ENCODE measurements at places on chromosomes 11 and 22.
A peak's percentile ranks its signal among the peaks of the same experiment; 100 is the strongest.

DNA sequence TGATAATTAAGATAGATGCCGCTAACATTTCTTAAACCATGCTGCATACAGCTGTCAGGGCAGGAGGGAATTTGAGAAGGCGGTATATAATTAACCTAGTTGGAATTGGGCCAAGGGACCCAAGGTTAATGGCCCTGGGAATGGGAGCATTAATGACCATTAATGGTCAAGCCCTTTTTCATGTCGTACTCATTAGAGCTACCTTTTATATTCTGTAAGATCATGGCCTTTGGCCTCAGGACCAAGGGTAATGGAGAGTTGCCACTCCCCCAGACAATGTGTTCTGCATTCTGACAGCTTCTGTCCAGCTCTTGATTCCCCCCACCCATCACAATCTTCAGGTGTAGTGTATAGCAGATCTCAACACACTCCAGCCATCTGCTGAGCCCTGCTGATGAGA, 111.6 kb downstream of the NTM start:
- DNase-seq = no peak

DNA sequence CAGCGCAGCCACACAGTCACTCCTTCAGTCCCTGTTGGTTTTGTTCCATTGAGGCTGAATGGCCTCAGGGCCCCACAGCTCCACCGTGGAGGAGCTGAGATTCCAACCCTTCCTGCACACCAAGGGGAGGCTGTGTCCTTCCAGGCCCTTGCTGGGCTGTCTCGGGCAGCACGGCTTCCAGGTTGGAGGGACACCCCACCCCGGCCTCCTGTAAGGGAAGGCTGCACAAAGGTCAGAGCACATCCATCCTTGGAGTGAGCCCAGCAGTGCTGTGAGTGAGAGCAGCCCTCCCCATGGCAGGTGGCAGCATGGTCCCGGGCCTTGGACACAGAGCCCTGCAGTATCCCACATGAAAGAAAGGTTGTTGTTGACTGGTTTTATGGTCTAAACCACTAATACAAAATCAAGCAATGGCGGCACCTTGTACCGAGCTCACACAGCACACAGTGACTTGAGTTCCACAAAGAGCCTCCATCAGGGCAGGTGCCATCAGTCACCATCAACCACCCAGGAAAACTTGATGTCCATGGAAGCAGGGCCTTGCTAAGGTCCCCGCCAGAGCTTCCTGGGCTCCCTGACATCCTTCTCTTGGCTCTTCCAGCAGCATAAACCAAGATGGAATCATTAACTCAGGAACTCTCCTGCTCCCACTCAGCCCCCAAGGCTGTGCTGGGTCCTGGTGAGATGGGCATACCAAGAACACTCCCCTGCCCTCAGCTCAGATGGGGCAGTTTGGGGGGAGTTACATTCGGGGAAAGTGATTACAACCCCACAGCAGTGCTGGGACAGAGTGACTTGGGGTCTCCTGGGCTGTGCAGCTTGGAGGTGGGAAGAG, 1500.4 kb downstream of the TBC1D22A start:
- DNase-seq = no peak

GRCh38 chr22:21962655-21962949, 10.0 kb upstream of the PPM1F start:
- DNase-seq = no peak

GRCh38 chr22:26269572-26269971, 100.3 kb downstream of the SEZ6L start:
- DNase-seq = no peak

DNA sequence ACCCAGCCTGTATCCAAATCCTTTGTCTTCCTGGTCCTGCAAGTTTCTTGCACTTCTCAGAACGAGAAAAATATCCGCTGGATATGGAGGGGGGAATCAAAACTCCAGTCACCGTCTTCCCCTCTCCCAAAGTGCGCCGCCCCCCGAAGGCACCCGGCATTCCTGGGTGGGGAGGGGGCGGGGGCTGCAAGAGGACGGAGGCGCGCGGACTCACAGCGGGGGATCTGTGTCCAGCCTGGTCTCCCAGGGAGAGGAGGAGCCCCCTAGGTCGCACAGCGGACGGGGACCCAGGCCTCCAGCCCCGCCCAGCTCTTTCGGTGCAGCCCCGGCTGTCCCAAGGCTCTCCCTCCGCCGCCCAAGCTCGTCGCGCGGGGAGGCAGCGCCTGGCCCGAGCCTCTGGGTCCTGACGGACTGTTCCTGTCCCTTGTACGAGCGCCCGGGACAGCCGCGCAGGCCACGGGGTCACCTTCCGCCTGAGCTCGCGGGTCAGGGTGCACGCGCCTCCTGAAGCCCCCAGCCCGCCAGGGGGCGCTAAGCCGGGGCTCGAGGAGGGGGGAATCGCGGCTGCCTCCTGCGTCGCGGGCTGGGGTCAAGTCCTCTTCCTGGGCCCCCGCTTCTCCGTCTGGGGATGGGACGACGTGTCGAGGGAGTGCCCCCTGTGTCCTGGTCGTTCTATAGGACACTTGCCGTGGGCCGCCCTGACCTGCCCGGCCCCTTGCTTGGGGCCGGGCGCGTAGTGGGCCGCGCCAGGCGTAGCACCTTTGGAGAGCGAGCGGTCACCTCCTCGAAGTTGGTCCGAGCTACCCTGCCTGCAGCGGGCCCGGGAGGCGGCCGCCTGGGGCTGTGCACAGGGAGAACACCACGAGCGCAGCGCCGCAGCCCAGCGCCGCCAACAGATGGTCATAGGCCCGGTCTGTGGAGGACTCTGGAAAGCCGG, 2.4 kb upstream of the WNT11 start:
- peak; percentile 59 for DNase-seq

DNA sequence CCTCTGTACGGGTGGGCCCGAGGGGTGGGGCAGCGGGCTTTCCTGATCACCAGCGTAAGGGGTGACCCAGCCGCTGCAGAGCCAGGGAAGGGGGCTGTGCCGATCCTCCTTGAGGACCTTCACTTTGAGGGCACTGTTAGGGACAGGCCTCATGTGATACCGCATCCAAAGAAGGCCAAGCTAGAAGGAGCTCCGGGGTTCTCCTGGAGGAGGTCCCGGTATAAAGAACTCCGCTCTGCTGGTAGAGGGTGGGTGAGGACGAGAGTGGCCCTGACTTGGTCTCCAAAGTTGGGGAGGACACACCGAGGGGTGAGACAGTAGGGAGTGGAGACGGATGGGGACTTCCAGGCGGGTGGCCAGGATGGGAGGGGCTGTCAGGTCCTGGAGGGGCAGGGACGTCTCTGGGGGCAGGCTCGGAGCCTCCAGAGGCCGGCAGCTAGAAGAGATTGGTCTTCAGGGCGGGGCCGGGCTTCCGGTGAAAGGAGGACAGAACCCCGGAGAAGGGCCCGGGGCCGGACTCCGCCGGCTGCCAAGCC, 4.6 kb downstream of the PHOX2A start:
- DNase-seq = no peak

- DNase-seq = no peak
These were observed 15.7 kb downstream of the TRMU start for GRCh38 chr22:46351131-46351735.

GRCh38 chr11:40294741-40295140, 1164.7 kb downstream of the LRRC4C start:
- DNase-seq = no peak

DNA sequence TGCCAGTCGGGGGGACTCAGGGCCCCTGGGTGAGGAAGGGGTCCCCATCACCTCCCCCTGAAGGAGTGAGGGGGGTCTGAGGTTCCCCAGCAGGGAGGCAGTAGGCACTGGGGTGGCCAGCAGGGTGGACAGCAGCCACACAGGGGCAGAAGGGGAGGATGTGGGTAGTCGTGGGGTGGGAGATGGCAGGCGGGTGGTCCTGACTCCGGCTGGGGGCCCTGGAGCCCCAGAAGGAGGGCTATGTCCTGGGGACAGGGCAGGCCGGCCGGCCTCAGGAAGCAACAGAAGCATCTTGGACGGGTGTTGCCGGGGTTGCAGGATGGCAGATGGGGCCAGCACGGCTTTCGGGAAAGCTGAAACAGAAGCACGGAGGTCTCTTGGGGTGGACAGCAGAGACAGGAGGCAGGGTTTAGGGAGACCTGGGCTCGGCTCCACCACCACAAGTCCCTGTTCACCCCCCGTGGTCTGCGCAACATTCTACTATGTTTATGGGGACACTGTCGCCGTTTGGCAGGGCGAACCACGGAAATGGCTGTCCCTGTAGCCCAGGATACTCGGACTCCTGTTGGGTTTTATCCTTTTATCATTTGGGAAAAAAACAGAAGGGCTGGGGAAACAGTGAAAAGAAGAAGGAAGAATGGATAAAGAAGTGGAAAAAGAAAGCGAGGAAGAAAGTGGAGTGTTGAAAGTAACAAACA, 14.1 kb downstream of the VWCE start:
- no peak for DNase-seq
